ENCODE measurements at places on chromosomes 4 and X.

DNA sequence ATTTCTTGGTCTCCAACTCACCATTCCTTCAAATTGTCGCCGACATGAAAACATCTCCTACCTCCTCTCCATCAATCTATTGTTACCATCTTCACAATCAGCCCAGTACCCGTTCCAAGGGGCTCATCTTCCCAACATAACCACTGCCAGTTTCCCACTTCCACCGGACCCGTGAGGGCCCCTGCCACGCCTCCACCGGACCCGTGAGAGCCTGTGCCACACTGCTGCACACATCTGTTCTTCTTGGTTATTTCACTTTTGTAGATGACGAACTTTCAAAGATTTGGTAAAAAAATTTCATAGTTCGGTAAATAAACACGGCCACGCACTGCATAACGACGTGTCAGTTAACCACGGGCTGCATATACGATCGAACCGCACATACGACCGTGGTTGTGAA, 65.0 kb downstream of the FAT1 start:
- DNase-seq = no peak

DNA sequence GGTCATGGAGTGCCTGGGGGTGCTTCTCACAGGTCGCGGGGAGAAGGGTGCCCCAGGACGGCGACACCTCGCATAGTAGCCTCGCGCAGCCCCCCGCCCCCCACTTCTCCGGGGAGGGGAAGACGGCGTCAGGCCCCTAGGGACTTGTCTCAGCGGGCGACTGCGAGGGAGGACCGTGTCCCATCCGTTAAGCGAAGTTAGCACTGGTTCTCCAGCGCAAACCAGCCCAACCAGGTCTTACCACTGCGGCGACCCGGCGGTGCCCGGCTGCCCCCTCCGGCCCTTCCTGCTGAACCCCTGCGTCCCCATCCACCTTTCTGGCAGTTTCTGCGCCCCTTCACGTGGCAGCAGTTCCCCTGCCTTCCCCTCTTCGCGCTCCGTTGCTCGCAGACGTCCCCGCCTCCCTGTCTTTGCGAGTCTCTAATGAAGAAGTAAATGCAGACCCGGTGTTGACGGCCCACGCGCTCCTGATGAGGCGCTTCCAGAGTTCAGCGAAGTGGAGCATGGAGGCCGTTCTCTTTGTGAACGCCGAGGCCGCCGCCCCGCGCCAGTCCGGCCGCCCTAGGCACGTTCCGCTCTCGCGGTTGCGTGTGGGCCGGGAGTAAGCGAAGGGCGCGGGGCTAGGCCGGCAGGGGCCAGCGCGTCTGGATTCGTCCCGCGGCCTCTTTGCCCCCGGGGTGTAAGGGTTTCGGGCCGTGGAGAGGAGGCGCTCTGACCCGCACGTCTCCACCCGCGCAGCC, 3.0 kb downstream of the SLIT2 start:
- peak; percentile 59 for DNase-seq

- no peak for DNase-seq
These were observed 66.2 kb upstream of the GRID2 start for GRCh38 chr4:92237559-92237958.

DNA sequence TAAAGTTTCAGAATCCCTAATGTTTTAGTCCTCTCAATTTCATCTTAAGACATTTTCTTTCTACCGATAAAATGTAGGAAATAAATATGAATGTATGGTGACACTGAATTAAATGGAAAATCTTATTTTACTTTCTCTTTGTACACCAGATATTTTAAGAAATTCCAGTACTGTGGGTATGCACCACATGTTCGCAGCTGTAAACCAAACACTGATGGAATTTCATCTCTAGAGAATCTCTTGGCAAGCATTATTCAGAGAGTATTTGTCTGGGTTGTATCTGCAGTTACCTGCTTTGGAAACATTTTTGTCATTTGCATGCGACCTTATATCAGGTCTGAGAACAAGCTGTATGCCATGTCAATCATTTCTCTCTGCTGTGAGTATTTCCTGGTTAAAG, 26.9 kb downstream of the C4orf46 start:
- DNase-seq = no peak

DNA sequence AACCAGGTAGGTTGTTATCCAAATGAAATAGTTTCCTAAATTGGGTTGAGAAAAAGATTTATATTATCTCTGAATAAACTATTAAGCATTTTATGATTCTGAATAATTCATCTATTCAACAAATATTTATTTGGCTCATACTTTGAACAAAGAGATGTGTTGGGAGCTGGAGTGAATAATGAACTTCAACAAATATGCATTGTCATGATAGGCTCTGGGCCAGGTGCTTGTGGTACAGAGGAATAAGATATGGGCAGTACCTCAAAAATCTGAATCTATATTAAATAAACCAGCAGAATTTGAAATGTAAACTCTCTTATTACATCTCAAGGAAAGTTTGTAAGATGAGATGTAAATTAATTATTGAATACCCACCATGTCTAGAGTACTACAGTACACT, 75.7 kb upstream of the DCLK2 start:
- peak; percentile 23 for DNase-seq

DNA sequence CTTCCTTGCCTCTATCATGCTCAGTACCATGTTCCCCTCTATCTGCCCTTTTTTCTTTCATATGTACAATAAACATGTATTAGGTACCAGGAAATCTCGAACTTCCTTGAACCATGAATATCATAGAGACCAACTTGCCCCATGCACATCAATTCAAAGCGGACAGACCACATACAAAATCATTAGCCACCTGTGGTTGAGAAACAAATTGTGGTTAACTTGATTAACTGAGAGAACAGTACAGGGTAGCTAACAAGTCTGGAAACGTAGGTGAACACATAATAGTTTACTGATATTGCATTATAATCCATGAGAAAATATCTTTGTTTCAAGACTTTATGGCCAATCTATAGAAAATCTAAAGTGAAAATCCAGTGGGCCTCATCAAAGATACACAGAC, 8.2 kb downstream of the CASP3 start:
- DNase-seq = no peak

DNA sequence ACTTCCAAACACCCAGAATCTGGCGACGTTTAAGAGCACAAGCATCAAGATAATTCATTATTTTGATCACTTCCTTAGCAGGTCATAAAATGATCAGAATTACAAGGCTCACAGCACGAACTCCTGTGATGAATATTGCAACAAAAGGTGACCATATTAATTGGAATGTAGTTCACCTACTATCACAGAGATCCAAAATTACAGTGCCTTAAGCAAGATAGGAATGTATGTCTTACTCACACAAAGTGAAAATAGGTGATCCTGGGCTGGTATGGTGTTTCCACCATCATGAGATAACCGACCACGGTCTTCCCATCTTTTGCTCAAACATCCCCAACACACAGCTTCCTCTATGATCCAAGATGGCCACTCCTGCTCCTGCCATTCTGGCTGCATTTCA, 131.2 kb downstream of the SCFD2 start:
- DNase-seq = no peak

DNA sequence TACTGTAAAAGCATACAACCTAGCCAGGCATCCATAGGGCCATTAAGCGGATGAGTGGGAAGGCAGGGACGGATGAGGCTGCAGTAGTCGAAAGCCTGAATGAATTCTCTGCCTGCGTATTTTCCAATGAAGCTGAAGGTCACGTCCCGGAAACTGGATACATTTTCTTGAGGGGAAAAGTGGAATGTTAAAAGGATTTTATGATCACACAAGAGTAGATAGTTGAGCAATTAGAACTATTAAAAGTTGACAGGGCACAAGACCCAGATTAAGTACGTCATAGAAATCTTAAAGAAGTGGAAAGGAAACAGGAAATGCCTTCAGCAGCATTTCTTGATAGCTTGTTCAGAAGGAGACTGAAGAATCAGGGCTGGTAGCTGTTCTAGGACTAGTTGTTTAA, 98.3 kb upstream of the CXXC4 start:
- DNase-seq = peak; percentile 73

DNA sequence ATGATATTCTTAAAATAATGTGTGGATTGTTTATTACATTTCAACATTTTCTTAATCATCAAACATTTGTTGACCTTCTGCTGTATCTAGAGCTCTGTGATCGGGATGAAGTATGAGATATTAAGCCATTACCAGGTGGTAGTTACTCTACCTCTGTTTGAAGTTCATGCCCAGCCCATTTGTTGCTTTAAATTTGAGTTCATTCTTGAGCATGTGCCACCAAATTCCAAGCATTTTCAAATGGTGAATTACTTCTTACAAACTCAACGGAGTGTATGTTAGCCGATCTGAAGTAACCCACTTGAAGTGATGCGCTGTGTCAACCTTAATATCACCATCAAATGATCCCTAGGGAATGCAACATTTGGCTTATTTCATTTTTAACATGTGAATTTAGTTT, 7.3 kb upstream of the DTHD1 start:
- DNase-seq = no peak

Measured in cardiac fibroblast (primary cell).